ENCODE measurements at places on chromosomes 6 and 20. TPM values are rescaled to one million over a fixed set of nuclear protein-coding genes. Genes with fewer than 3 reads are reported as not detected.

IFNGR1 gene
- total RNA-seq, result 123 TPM

DNA sequence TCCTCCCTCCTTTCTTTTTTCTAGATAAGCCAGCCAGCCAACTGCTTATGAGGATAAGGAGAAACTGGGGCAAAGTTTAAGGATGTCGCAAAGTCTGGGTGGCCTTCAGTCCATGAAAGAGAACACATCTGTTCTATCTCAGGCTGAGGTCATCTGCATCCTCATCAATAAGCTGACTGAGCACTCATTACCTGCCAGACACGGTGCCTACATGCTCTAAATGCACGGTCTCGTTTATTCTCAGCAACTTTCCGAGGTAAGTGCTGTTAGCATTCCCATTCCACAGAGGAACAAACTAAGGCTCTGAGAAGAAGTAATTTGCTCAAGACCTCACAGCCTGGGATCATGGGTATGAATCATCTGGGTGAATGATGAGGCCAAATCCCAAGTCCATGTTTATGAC, 133.1 kb downstream of the BCAS1 start:
- H3K4me1 ChIP-seq, result peaks cover 12% of the 10 kb centered on the region
- no peaks in the 10 kb centered on the region for H3K27me3 ChIP-seq

ETV7 gene
- 1.0 TPM for total RNA-seq

ZNF334 gene
- 7.9 TPM for total RNA-seq

ZBP1 gene
- total RNA-seq, result not detected

- H3K4me3 ChIP-seq, result no peak overlapping the region
- no peak for DNase-seq
- no peaks in the 10 kb centered on the region for H3K27me3 ChIP-seq
These were observed 188.1 kb upstream of the BMP2 start for GRCh38 chr20:6579417-6579816.

GRCh38 chr6:56574292-56574691, 68.4 kb downstream of the DST start:
- H3K4me1 ChIP-seq, result no peaks in the 10 kb centered on the region
- H3K27me3 ChIP-seq, result no peaks in the 10 kb centered on the region

- H3K27me3 ChIP-seq, result no peaks in the 10 kb centered on the region
- H3K36me3 ChIP-seq, result no peaks in the 10 kb centered on the region
- no peak overlapping the region for H3K27ac ChIP-seq
- no peak overlapping the region for H3K4me3 ChIP-seq
- H3K4me1 ChIP-seq, result no peaks in the 10 kb centered on the region
These were observed 9.7 kb downstream of the TRMT11 start for GRCh38 chr6:125995972-125996580.

Measured in fibroblast of lung (primary cell).